Bladder microvascular endothelial cell (primary cell): ENCODE measurements at places on chromosomes 12 and 14. TPM values are rescaled to one million over a fixed set of nuclear protein-coding genes. Genes with fewer than 3 reads are reported as not detected.

SFSWAP gene
- 13.4 and 24.5 TPM in 2 replicates for total RNA-seq

FGF23 gene
- total RNA-seq: not detected in 2 replicates

SIX6 gene
- not detected in 2 replicates for total RNA-seq

SLC4A8 gene
- 0.97 and 2.1 TPM in 2 replicates for total RNA-seq

GARIN6 gene
- not detected in 2 replicates for total RNA-seq

KDM2B gene
- total RNA-seq: 14.1 and 23.3 TPM in 2 replicates

TMTC1 gene
- total RNA-seq: 2.5 and 7.8 TPM in 2 replicates

PRR4 gene
- total RNA-seq: 0.16 and 1.0 TPM in 2 replicates

SART3 gene
- 52.6 and 159 TPM in 2 replicates for total RNA-seq

SOX5 gene
- under 0.01 and 0.25 TPM in 2 replicates for total RNA-seq

KLHL42 gene
- 17.2 and 32.7 TPM in 2 replicates for total RNA-seq

LRP1-AS gene
- total RNA-seq: not detected in 2 replicates

LPAR5 gene
- total RNA-seq: not detected in 2 replicates

OR4E2 gene
- total RNA-seq: not detected in 2 replicates

GALNT4 gene
- total RNA-seq: 14.0 and 14.2 TPM in 2 replicates

KLHL33 gene
- total RNA-seq: under 0.01 TPM in 2 replicates

SERPINA12 gene
- not detected in 2 replicates for total RNA-seq

POC1B gene
- 18.1 and 20.1 TPM in 2 replicates for total RNA-seq

ZNF268 gene
- total RNA-seq: 16.0 and 29.3 TPM in 2 replicates

PRKAG1 gene
- total RNA-seq: 34.6 and 38.8 TPM in 2 replicates

CLMN gene
- 0.49 and 1.6 TPM in 2 replicates for total RNA-seq

PIWIL1 gene
- total RNA-seq: not detected in 2 replicates

FOXG1 gene
- total RNA-seq: not detected in 2 replicates

RIMKLB gene
- 41.6 and 158 TPM in 2 replicates for total RNA-seq

SERPINA9 gene
- total RNA-seq: not detected in 2 replicates

TSPAN19 gene
- total RNA-seq: 0.19 TPM in 1 of 2 replicates, not detected in the other

TGFB3 gene
- 1.3 and 2.5 TPM in 2 replicates for total RNA-seq

C12orf54 gene
- not detected in 2 replicates for total RNA-seq

ACRBP gene
- total RNA-seq: 0.16 and 0.57 TPM in 2 replicates

NRXN3 gene
- total RNA-seq: 0.16 and 0.19 TPM in 2 replicates

PRB2 gene
- total RNA-seq: not detected in 2 replicates

ANKRD33 gene
- total RNA-seq: 0.16 TPM in 1 of 2 replicates, not detected in the other

RERGL gene
- not detected in 2 replicates for total RNA-seq

CLEC2A gene
- not detected in 2 replicates for total RNA-seq

ACOT6 gene
- not detected in 2 replicates for total RNA-seq

FOXM1 gene
- 8.9 and 10.2 TPM in 2 replicates for total RNA-seq

KLRC4 gene
- not detected in 2 replicates for total RNA-seq

MYO1H gene
- not detected in 2 replicates for total RNA-seq

GPRC5D gene
- total RNA-seq: not detected in 2 replicates
